ENCODE measurements at places on chromosomes 11 and 22.

DNA sequence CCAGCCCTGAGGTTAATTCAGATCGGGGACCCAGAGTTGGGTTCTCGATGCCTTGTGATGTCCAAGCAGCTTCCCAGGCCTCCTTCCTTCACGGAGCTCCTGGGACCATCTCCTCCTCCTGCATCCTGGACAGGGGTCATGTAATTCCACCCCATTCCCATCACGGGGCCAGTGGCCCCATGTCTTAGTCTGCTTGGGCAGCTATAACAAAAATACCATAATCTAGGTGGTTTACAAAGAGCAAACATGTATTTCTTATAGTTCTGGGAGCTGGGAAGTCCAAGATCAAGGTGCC is 41.7 kb upstream of the PRDM11 start:
- no peak for DNase-seq

- no peak for DNase-seq
Measured at GRCh38 chr22:37328017-37328416, 45.7 kb downstream of the CYTH4 start.

- peak; percentile 69 for DNase-seq
Measured at GRCh38 chr22:36156515-36157419, 3.8 kb downstream of the APOL3 start.

- DNase-seq: no peak
Measured at GRCh38 chr11:78931891-78932290, 357.2 kb upstream of the NARS2 start.

DNA sequence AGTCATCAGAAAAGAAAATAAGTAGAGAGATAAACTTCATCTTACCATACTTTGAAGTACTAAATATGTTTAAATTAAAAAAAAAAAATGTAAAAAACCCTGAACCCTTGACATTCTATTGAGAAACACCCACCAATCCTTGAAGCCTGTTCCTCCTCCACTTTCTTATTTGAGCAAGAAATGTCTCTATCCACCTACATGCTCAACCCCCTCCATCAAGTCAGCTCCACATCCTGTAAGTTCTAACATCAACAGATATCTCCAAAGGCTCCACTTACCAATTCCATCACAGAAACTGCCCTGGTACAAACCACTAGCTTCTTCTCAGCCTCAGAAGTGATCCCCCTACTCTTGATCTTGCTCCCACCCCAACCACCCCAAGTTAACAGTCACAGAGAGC is 32.5 kb upstream of the FAT3 start:
- no peak for DNase-seq

DNA sequence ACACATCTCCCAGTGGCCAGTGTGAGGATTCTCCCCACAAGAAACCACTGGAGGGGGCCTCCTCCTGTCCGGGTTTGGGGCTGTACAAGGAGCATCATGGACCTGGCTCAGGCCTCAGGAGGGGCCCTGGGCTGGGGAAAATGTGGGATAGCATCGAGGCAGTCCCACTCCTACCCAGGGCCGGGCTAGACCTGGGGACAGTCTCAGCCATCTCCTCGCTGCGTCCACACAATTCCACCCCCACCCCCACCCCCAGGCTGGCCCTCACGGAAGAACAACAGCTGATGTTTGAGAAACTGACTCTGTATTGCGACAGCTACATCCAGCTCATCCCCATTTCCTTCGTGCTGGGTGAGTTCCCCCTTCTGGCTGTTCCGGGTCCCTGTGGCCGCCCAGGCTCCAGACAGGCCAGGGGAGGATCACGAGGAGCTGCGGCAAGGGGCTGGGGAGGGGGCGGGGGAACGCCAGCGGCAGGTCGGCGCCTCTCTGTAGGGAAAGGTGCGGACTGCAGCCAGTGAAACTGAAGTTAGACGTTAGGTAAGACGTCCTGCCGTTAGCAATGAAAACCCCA is 4.8 kb downstream of the BEST1 start:
- no peak for DNase-seq

GRCh38 chr22:49433717-49434611 is 393.7 kb downstream of the BRD1 start:
- no peak for DNase-seq

DNA sequence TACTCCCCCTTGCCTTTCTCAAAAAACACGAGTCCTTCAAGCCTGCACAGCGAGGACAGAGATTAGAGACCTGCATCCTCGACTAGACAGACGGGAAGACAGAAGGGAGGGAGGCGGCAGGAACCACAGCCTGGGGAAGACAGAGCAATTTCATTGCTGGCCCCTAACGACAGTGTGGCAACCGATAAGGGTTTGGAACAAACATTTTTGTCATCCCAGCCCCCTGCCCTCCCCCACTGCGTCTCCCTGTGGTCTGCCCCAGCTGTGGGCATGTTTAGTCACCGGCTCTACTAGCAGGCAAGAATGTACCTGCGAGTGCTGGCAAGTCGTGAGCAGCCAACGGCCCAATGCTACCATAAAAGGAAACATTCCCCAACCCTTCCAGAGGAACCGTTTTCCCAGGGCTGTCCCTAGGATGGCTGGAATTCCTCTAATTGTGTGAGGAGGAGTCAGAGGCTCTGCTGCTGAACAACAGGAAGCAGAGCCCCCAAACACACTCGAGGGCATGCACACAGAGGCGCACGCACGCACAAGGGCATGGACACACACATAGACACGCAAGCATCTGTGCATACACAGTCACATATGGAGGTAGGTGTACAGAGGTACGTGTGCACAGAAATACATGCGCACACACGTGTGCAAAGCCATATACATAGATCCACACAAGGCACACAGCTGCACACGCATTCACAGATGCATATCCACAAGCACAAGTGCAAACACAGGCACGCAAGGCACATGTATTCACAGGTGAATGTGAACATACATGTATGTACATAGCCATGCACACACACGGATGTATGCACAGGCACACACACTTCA is 58.3 kb downstream of the MYH9 start:
- peak; percentile 69 for DNase-seq

- no peak for DNase-seq
Measured at GRCh38 chr11:126391286-126391954, 35.9 kb downstream of the ST3GAL4 start.
